Umbilical cord (tissue), 2 donors: ENCODE measurements at places on chromosomes 16 and 17. TPM values are rescaled to one million over a fixed set of nuclear protein-coding genes. Genes with fewer than 3 reads are reported as not detected.

Gene GFAP
- total RNA-seq = 6.7 TPM

Gene TEX19
- not detected for total RNA-seq

Gene ASPA
- total RNA-seq = 6.3 TPM

Gene TEKT3
- total RNA-seq = not detected

Gene NAGS
- total RNA-seq = 0.48 TPM

Gene WFIKKN2
- total RNA-seq = 1.9 TPM

Gene CDH13
- total RNA-seq = 6.7 TPM

Gene NOD2
- total RNA-seq = 6.5 TPM

Gene CENPX
- total RNA-seq = 1.2 TPM

Gene WBP2
- 13.7 TPM for total RNA-seq
